ENCODE measurements at places on chromosomes 2 and 18. TPM values are rescaled to one million over a fixed set of nuclear protein-coding genes. Genes with fewer than 3 reads are reported as not detected.

DNA sequence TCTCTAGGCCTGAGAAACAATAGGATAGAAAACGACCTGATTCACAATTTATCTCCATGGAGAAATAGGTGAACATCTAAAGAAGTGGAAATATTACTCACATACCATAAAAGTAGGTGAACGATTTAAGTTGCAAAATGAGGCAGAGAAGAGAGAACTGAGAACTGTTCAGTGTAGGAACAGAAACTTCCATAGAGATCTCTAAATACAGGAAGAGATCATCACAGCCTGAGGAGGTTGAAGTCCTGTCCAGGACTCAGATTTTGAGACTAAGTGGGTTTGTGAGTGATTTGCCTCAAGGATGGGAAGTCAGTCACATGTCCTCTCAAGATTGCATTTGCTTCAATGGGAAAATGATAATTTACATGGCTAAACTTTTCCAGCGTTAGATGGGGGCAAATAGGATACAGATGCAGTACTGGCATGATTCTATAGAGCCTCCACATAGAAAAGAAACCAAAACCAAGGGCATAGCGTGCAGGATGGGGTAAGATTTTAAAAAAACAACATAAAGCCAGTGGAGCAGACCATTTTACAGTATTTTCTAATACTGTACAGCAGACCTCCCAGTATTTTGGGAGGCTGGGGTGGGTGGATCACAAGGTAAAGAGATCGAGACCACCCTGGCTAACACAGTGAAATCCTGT is 68.8 kb downstream of the MEP1B start:
- no peak for DNase-seq

- no peak for DNase-seq
Observed at GRCh38 chr18:8806100-8806797, 100.9 kb downstream of the MTCL1 start.

- peak; percentile 42 for DNase-seq
Observed at GRCh38 chr18:74081966-74082741, 65.5 kb downstream of the FBXO15 start.

- DNase-seq: peak; percentile 42
Observed at GRCh38 chr2:189018631-189019030, 44.5 kb downstream of the COL3A1 start.

DNA sequence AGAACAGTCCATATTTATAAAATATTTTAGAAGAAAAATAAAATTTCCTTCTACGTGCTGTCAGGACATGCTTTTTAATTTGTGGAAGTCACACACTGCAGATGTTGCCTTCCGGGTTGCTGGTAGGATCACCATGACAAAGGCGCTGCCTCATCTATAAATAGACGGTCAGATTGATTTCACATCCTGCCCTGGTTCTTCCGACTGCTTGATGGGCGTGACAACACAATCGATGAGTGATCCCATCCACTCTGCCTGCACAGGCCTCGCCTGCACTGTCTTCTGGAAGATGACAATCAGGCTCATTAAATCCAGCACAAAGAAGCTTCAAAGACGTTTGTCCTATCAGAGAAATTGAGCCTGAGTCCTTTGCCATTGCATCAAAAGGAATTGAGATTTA is 318.9 kb upstream of the TRIB2 start:
- DNase-seq: no peak

DNA sequence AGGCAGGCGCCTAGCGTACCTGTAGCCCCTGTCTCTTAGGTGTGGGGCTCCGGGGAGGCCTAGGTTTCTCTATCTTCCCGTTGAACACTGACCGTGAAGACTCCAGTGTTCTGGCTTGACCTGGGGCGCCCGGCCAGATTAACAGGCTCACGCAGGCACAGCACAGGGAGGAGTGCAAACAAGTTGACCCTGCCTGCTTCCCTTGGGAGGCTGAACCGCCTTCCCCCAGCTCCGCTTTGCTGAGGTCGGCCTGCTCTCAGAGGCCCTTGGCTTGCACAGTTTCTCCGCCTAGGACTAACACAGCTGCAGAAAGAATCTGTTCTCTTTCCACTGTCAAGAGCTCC is 567 bp downstream of the PCYOX1 start:
- peak; percentile 72 for DNase-seq

GRCh38 chr18:13288509-13289133 is 70.1 kb downstream of the LDLRAD4 start:
- DNase-seq: no peak

- peak; percentile 30 for DNase-seq
Observed at GRCh38 chr2:143841935-143842334, 678.0 kb downstream of the ZEB2 start.

- peak; percentile 52 for DNase-seq
Observed at GRCh38 chr2:25301453-25302352, 40.0 kb downstream of the DNMT3A start.

DNA sequence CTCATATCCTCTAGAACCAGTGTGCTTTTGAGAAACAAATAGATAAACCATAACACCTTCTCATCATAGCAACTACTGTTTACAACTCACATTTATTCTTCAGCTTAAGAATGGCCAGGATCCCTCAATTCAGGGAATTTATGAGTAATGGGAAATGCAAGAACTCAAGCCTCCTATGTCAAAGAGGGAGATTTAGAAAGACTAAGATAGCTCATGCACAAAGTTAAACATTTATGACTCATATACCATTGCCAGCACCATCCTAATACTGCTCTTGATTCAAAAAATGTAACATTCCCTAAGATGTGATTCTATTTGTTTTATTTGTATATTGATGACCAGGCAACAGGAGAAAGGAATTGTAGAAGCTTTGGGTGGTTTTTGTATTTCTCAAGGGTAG is 172.8 kb downstream of the CYP26B1 start:
- no peak for DNase-seq

DNA sequence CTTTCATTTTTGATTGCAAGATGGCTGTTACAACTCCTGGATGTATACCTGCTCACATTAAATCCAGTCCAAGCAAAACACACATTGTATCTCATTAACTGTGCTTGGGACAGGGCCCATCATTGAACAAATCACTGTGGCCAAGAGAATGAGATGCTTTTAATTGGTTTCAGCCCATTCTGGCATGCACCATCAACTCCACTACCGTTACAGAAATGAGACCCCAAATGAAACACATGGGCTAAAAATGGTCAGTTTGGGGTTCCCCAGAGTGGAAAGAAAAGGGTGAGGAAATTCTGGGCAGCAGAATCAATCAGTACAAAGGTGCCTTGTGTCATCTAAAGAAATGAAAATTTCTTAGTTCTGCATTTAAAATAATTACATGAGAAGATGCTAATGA is 52.7 kb downstream of the FAM171B start:
- DNase-seq: no peak

DNA sequence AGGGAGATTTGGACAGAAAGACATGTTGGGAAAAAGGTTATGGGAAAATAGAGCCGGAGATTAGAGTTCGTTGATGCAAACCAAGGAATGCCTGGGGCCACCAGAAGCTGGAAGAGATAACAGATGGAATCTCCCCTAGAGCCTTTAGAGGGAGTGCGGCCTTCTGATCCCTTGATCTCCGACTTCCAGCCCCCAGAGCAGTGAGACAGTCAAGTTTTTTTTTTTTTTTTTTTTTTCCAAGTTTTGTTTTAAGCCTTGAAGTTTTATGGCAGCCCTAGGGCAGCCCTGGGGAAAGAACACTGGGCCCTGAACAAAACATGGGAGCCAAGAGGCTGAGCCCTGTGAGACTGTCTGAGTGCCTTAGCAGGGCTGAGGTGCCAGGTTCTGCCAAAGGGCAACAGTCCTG is 6.5 kb downstream of the DGKD start:
- peak; percentile 85 for DNase-seq

DNA sequence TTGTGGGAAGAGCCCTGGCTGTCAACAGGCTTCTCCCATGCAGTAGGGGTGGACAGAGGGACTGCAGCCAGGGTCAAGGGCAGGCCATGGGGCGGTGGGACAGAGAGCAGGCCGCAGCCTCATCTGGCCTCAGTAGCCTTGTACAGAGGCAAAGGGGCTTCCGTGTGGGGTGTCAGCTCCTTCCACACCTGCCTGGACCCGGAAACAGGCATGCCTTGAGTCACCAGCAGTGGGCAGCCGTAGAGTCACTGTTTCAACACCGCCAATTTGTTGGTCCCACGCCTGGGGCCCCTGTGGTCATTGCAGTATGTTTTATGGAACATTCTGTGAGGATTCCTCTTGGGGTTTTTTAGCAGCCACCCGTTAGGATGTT is 173.0 kb downstream of the SMAD7 start:
- peak; percentile 71 for DNase-seq

DNA sequence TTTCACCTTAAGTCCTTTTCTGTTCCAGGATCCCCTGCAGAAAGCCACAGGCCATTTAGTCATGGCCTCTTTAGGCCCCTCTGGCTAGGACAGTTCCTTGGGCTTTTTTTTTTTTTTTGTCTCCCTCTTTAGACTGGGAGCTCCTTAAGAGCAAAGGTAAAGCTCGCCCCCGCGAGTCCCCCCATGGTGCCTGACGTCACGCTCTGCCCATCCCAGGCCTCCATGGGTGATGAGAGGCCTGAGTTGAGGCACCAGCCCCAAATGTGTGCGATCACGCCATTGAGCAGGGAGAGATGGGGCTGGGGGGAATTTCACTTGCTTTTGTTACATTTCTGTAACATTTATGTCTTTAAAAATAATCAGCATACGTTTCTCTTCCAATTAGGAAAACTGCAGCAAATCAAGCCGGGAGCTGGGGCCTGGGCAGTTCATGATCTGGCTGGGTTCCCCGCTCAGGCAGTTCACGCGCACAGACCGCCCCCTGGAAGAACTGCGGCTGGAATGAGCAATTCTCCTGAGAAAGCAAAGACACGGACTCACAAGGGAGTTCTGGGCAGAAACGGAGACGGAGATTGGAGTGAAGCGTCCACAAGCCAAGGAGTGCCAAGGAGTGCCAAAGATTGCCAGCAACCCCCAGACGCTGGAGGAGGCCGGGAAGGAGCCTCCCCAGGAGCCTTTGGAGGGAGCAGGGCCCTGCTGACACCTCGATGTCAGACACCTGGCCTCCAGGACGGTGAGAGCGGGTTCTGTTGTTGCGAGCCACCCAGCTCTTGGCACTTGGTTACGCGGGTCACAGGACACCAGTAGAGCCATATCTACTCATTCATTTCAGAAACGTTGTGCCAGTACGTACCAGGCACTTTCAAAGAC is 108.4 kb upstream of the ODC1 start:
- DNase-seq: no peak

- no peak for DNase-seq
Observed at GRCh38 chr18:35888329-35888728, 84.2 kb upstream of the RMP24 start.

DNA sequence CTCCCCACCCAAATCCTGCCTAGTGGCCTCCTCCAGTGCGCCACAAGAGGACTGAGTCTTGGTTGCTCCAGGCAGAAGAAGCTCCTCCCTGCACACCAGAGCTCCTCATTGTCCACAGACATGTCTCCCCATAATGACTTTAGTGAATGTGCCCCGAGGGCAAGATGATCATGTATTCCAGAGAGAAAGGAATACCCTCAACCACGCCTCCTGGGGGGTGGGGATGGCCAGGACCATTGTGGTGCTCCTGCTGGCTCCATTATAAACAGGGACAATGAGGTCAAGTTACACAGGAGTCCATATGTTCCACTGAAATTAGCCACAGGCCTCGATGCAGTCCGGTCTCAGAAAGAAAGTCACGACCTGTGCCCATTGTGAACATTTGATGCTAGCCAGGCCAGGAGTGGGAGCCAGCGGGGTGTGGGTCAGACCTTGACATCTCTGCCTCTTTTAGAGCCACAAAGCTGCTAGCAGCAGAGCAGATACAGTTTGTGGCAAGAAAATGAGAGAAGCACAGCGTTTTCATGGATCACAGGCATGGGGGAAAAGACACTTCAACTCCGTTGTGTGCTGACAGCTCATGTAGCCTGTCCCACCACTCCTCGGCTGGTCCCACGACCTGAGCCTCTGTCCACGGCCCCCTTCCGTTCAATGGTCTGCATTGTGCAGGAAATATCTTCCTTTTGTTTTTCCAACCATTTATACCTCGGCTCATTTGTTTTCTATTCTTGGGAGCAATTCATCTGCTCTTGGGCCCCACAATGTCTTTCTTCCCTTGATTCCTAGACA is 70.7 kb upstream of the FZD7 start:
- no peak for DNase-seq

GRCh38 chr2:193502363-193503035 is 1307.8 kb upstream of the TMEFF2 start:
- no peak for DNase-seq

DNA sequence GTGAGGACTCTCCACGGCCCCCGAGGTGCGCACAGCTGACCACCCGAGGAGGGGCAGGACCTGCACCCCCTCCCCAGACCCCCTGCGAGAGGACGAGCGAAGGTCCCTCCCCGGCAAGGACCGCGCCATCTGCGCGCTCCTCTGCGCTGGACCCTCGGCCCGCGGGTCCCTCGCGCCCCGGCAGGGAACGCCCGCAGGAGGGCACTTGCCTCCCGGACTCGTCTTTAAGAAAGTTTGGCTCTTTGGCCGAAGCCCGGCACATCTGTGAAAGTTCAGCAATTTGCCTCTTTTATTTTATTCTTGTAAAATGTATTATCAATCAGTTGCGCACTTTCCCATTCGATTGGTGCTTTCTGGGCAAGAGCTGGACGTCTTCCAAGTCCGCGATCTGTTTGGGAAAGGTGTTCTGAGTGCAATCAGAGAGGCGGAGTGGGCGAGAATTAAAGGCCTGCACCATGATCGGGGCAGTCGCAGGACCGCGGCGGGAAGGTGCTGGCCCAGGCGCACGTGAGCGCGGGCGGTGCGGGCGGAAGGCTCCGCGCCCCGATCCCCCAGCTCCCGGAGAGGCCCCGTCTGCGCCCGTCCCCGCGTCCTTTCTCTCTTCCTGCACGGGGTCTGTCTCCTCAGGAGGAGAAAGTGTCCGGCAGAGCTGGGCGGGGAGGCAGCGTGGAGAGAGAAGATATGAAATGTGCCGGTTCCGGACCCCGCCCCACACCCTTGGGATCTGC is 1.6 kb upstream of the ALKAL2 start:
- DNase-seq: peak; percentile 17

- no peak for DNase-seq
Observed at GRCh38 chr2:14143435-14143834, 489.1 kb upstream of the LRATD1 start.

ZNF385B gene
- not detected for total RNA-seq

CNRIP1 gene
- 25.1 TPM for total RNA-seq

ITM2C gene
- total RNA-seq: 37.1 TPM

SLC14A1 gene
- 0.86 TPM for total RNA-seq

TEKT4 gene
- not detected for total RNA-seq

KHK gene
- 1.3 TPM for total RNA-seq

TMEM131 gene
- 24.5 TPM for total RNA-seq

MYOM1 gene
- total RNA-seq: 0.86 TPM

MRO gene
- not detected for total RNA-seq

ANKRD53 gene
- total RNA-seq: 1.3 TPM

ACTG2 gene
- 59.6 TPM for total RNA-seq

ERBB4 gene
- total RNA-seq: not detected

UPP2 gene
- not detected for total RNA-seq

All from fibroblast of villous mesenchyme (primary cell).